EL (cell line): ENCODE measurements at places on chromosomes 1 and 21.

DNA sequence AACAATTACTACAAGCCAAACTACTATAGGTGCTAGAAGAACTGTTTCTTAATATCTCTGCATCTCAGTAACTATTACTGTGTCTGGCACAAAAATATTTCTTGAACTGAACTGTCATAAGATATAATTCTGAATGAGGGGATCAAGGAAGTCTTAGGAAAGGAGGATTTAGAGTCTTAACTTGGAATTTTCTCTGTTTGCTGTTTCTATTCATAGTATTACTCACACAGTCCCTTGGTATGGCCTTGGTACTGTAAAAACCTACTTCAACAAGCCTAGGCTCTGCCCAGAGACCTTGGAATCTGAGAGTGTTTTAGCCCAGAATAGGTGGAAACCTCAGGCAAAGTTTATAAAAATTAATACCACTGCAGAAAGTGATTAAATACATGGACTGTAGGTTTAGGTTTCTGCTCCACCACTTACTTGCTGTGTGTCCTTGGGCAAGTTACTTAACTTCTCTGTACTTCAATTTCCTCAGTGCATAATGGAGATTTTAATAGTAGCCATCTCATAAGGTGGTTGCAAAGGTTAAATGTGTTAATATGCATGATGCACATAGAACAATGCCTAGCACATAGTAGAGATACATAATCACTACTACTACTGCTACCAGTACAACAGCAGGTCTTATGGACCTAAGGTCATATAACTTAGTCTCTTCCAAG, 87.4 kb upstream of the NFIA start:
- no peak for DNase-seq

GRCh38 chr1:185448591-185449186, 131.6 kb upstream of the IVNS1ABP start:
- no peak for DNase-seq

DNA sequence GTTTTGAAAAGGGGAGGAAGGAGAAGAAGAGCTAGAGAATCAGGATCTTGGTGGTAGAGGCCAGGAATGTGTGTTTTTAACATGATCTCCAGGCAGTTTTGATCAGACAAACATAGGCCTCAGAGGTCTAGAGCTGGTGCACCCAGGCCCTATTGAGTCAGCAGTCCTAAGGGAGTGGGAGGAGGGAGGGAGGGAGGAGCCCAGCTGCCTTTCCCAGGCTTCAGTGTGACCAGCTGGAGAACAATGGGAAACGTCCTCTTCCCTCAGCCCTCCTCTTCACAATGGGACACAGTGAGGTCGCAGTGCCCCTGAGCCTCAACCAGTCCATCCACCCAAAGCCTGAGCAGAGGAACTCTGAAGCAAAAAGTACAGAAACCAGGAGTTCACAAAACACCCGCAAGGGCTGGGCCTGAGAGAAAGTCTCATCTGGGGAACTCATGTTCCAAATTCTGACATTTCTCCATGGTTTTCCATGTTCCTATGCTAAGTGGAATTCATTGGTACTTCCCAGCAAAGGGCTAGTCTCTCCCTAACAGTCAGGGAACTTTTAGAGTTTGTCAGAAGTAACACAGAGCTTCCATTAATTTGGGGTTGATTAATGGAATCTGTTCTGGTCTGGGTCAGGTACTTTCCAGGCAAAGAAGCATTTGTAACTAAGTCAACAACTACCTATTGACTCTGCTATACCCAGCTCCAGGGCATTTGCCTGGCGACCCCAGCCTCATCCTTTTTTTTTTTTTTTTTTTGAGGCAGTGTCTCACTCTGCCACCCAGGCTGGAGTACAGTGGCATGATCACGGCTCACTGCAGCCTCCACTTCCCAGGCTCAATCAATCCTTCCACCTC, 37.5 kb downstream of the ELAPOR1 start:
- peak; percentile 69 for DNase-seq

DNA sequence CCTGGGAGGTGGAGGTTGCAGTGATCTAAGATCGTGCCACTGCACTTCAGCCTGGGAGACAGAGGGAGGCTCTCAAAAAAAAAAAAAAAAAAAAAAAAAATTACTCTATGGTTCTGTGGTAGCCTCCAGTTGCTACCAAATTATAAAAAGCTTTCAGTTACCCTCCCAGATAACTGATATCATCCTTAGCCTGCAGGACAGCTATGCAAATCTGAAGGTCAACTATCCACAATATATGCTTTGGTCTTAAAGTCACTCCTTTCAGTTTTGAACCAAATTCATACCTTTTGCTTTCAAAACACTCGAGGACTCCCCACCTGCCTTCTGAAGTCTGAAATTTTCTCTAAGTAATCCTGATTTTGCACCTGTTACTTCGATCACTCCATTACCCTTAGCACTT, 3.1 kb downstream of the MIXL1 start:
- no peak for DNase-seq

DNA sequence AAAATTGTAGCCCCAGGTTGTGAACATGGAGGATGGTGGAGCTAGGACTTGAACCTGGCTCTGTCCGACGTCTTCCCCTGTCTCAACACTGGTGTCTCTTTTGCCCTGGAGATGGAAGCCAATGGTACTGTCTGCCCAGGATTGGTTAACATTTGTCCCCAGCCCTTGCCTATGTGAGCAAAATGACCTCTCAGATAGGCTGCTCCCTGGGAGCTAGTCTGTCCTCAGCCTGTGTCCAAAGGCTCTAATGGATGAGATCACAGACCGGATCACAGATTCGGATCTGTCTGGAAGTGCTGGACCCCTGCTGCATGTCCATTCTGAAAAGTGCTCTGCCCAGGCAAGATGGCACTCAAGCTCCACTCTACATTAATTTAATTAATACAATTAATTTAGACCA, 394.4 kb upstream of the VAMP3 start:
- no peak for DNase-seq

- no peak for DNase-seq
These were observed 30.4 kb upstream of the FOXO6 start for GRCh38 chr1:41330588-41331545.
